ENCODE measurements at places on chromosomes 7 and 10.

DNA sequence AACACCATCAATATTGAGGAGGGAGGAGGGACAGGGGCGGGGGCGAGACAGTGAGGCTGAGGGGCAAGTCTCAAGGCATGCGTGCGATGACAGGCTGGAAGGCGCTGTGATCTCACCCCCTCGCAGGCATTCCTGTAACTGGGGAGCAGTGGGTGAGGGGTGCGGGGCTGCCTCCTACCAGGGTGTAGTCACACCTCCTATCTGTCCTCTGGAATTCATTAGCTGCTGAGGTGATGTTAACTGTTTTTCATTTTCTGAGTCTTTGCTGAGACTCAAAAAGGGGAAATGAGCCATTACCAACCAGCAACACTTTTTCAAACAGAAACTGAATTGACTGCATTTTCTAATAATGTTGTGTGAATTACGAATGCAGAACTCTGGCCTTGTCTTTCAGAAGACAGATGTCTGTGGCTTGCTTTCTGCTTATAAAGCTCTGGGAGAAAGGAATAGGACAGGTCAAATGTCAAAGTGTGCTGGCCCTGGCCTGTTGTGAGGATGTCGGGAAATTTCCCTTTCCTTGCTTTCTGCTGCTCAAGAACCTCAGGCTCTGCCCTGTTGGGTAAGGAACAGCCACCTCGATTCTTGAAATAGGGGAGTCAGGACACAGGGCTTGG lies 23.7 kb upstream of the CDH23 start:
- no peak for DNase-seq

DNA sequence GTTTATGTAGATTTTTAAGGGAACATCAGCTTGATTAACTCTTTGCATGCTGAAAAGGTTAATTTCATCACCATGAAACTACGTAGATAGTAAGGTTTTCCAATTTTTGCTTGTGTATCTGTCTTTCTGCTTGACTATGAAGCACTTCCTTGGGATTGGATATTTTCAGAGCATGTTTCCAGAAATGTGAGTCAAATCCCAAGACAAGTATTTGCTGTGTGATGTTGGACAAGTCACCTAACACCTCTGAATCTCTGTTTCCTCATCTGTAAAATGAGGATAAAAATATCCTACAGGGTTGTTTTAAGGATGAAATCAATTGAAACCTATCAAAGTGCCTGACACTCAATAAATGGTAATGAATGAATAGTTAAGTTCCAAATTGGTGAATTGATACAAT lies 42.4 kb downstream of the ANK3 start:
- no peak for DNase-seq

GRCh38 chr7:90681336-90682022 lies 85.4 kb downstream of the CDK14 start:
- DNase-seq, result no peak

- DNase-seq, result no peak
Observed at GRCh38 chr10:63214571-63214970, 81.4 kb downstream of the NRBF2 start.

GRCh38 chr10:101405001-101405400 lies 51.0 kb downstream of the BTRC start:
- no peak for DNase-seq

- DNase-seq, result no peak
Observed at GRCh38 chr7:152313831-152314604, 121.8 kb downstream of the KMT2C start.

GRCh38 chr10:106467506-106467905 lies 697.0 kb downstream of the SORCS1 start:
- no peak for DNase-seq

DNA sequence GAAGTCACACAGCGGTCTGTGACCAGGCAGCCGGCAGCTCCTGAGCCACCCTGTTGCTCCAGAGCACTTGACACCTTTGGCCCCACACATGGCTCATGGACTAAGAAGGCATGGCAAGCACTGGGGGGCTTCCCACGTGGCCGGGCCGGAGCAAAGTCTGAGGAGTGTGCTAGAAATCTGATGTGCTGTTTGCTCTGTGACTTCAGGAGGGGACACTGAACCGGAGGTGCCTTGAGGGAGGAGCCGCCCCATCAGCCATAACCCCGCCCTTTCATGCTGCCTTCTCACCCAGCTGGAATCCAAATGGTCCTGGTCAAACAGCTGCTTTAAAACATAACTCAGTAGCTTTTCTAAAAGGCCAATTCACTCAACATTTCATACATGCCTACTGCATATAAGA lies 33.5 kb downstream of the PROSER2 start:
- DNase-seq, result no peak

DNA sequence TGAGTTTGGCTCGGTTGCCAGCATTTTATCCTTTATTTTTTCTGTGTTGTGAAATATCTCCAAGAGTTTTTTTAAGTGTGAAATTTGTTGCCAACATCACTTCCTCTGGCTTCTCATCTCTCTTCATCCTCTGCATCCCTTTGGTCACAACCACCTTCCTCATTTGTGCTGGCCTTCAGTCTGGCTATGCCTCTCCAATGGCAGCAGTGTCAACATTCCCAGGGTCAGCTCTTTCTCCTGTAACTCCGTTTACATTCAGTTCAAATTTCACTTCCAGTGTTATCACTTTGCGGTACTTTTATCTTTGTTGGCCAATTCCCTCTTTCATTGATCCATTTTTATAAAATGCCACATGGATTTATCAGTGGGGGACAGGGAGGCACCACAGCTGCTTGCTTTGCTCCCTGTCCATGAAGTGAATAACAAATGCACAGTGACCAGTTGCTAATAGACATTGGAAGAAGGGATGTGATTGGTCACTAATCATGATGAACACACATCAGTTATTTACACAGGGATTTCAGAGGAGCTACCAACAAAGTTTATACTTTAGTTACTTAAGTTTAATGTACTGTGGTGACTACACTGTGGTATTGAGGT lies 311.4 kb upstream of the LRGUK start:
- no peak for DNase-seq

DNA sequence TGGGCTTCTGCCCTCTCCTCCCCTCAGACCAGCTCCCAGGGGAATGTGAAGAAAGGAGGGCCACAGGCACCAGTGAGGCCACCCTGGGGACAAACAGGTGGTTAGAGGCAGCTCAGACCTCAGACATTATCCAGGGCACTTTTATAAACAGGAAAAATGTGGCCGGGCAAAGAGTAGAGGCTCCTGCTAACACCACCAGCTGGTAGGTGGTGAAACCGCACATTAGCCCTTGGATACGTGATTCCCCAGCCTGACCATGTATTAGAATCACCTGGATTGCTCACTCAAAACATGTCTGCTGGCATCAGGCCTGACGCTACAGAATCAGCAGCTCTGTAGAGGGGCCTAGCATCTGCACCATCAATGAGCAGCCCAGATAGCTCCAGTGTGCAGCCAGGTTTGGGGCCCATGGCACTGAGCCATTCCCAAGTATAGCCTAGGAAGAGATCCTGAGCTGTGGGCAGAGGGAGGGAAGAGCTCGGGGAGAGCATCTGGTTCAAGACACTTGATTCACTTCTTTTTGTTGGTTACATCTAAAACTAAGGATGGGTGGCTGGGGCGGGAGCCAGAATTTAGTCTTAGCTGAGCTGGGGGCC lies 37.1 kb downstream of the GPR26 start:
- no peak for DNase-seq

DNA sequence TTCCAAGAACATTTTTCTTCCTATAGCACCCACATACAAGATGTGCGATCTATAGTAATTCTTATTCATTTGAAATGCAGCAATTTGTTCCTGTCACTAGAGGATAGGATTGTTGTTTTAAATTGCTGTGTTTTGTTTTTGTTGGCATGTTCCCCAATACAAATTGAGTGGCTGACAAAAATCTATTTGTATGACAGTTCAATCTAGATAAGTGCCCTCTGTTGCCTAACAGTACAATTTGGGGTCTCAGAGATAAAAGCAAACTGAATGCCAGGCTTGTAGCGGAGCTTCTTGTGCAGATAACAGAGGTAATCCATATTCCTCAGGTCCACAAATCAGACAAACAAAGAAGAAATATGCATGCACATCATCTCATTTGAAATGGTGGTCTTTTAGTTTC lies 68.8 kb downstream of the VTI1A start:
- DNase-seq, result no peak

DNA sequence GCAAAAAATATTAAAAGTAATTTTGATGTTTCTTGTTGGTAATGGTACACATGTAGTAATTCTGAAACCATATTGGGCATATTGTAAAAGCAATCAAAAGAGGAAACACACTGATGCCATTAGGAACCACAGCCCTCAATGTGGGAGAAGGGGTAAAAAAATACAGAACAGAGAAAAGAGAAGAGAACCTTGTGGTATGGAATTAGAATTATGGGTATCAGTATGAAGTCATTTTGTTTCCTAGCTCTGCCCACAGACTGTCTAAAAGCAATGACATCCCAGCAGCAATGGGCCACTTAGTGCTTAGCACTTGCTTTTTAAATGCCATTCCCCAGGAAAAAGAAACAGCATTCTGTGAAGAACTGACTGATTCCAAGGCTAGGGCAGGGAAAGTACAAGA lies 61.5 kb downstream of the CPVL start:
- no peak for DNase-seq

DNA sequence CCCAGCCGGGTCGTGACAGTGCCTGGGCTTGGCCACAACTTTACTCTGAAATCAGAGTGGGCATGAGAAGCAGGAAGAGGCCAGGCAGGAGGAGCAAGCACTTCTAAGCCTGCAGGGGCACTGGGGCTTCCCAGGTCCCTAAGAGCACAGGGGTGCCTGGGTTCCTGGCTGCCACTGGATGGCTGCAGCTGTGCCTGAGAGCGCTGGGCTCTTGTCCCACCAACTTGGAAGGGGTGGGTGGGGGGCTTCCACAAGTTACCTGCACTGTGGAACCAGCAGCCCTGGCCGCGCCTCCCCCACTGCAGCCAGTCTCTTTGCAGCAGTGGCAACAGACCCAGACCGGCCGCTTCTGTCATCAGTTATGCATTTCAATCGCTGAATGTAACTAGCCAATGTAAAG lies 434.7 kb upstream of the GRM3 start:
- DNase-seq, result no peak

DNA sequence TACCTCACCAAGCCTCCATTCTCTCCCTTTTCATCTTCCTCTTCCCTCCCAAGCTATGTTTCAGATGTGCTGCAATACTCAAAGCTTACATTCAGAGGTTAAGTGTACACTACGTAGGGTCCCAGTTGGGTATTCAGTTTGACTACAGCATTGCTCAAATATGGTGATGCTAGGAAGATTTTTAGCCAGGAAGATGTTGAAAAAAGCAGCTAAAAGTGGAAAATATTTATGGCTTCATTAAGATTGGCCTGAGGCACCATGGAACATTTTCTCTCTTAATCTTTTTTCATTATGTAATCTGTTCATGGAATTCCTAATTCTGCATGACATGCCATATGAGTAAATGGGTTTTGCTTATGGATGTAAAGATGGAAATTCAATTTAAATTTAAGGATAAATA lies 72.0 kb upstream of the ABCB5 start:
- DNase-seq, result no peak

GRCh38 chr10:35612385-35613106 lies 7.4 kb downstream of the GJD4 start:
- DNase-seq, result no peak

DNA sequence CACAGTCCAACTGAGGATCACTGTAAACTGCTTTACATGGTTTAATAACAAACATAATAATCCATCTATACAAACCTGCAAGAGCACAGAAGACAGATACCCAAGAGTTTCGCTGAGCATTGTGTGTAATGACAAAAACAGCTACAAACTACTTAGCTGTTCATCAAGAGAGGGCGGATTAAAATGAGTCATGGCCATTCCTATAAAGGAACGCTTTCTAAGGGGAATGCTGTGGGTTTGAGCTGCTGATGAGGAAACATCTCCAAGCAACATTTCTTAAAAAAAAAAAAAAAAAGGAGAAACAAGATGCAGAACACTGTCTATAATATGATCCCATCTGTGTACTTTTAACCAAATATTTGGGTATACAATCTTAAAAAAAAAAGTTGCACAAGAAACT lies 33.8 kb downstream of the VOPP1 start:
- no peak for DNase-seq

GRCh38 chr10:80453056-80453841 lies 861 bp upstream of the TSPAN14 start:
- no peak for DNase-seq

DNA sequence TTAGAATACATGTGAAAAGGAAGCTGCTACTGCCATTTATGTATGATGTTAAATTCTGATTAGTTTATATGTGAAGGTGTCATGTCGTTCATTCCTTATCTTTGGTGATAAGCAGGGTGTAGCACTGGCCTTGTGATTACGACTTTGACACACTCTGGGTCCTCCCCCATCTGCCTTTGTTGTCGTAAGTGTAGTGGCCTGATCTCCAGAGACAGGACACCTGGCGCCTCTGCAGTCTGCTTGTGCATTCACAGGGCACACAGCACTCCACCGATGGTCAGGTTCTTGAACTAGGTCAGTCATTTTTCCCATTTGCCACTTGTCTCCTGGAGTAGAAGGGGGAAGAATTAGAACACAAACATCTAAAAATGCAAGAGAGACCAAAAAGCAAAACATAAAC lies 186.0 kb downstream of the PRKCQ start:
- DNase-seq, result no peak

DNA sequence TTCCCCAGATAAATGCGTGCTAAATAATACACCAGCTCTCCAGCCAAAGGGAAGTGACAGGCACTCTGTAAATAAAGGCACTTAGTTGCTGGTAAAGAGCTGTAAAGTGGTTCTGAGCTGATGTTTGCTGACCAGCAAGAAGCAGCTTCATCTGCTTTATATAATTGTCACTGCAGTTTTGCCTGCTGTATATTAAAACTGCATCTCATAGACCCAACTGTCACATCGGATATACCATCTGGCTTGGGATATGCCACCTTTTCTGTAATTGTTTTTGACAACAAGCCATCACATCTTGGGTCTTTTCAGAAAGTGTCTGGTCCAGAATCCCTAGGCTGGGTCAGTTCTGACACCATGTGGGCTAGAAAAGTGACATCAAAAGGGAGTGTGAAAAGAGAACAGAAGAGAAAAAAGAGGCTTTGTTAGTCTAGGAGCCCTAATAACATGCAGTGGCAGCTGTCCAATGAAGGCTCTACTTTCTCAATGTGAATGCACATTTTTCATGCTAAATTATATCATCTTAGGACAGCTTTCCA lies 697.6 kb downstream of the KCNMA1 start:
- no peak for DNase-seq

DNA sequence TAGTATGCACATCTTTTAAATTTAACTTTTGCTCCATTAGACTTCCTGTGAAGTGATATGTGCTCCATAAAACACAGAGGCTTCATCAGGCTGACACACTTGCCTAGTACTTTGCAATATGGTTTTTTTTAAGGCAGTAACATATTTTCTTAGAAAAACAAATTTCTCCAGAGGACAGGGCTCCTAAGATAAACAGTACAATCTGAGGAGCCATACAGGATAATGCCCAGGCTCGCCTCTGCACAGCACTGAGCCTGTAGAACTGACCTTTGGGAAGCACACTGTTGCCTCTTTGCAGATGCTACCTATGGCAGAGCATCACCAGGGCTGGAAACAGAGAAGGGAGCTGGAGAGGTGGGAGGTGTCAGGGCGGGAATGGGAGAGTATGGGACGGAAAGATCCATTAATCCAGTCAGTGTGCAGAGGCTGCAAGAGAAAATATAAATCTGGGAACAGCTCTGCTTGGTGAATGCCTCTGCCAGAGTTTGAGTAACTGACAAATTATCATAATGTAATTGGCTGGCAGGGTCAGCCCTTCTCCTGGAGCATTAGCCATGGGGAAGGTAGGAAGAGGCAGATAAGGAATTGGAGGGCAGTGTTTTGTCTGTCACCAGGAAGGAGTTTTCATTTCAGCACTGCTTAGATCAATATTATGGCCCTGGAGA lies 132.3 kb downstream of the CREB5 start:
- DNase-seq, result no peak

GRCh38 chr10:35058686-35059085 lies 31.5 kb downstream of the CUL2 start:
- DNase-seq, result no peak

- no peak for DNase-seq
Observed at GRCh38 chr7:108711611-108712010, 141.9 kb downstream of the DNAJB9 start.
